ENCODE measurements at places on chromosomes 4 and X.

GRCh38 chrX:10769195-10769594 is 148.8 kb upstream of the MID1 start:
- peak; percentile 54 for DNase-seq

- DNase-seq = no peak
These were observed 2.5 kb downstream of the ZNF518B start for GRCh38 chr4:10454726-10455125.

DNA sequence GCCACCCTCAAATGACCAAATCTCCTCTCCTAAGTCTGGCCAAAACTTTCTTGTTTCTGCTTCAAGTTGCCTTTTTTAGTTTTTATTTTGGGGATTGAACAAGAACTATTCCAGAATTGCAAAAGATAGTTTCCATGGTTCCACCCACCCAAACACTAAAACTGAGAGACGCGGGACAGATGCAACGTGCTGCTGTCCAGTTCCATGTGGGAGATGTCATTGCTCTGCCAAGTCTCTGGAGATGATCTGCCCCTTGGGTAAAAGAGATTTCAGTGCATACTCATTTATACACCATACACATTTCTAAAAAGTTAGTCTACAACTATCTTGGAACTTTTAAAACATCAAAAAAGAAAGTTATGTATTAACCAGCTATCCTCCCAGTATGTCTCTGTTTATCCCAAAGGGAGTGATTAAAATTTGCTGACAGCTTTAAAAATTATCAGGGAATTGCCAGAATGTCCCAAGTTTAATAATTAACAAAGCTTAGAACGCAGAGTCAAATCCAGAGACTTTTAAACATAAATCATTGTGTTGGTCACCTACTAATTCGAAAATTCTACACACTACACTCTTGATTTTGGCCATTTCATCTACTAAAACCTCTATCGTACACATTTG is 3.2 kb downstream of the MAOB start:
- DNase-seq = no peak

DNA sequence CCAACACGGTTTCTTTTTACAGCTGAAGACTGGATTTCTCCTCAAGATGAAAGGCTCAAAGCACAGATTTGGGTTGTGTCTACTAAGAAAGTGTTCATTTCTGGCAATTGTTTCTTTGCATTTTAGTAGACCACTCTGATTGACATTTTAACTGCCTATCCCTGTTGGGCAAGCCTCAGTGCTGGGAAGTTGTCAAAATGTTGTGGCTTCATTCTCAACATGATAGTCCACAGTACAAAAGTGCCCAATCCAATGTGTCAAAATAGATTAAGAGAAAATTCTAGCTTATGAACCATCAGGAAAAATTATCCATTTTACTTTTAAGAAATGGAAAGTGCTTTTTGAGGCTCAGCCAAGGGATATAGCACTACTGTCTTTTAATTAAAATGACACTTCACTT is 323.9 kb upstream of the PRPS2 start:
- DNase-seq = no peak

GRCh38 chr4:1708581-1708980 is 3.5 kb downstream of the SLBP start:
- DNase-seq = no peak

- no peak for DNase-seq
These were observed 258.5 kb upstream of the FAT1 start for GRCh38 chr4:186982160-186982559.

- DNase-seq = no peak
These were observed 237.9 kb upstream of the GATB start for GRCh38 chr4:151998723-151999122.

GRCh38 chr4:26525136-26525770 is 35.0 kb upstream of the CCKAR start:
- no peak for DNase-seq

Measured in SW480 (cell line).